Stimulated activated naive CD4-positive, alpha-beta T cell (primary cell): ENCODE measurements at places on chromosomes 16 and 17.
A peak's percentile ranks its signal among the peaks of the same experiment; 100 is the strongest.

GRCh38 chr17:51913491-51914205 is 244.9 kb downstream of the CA10 start:
- DNase-seq = no peak

DNA sequence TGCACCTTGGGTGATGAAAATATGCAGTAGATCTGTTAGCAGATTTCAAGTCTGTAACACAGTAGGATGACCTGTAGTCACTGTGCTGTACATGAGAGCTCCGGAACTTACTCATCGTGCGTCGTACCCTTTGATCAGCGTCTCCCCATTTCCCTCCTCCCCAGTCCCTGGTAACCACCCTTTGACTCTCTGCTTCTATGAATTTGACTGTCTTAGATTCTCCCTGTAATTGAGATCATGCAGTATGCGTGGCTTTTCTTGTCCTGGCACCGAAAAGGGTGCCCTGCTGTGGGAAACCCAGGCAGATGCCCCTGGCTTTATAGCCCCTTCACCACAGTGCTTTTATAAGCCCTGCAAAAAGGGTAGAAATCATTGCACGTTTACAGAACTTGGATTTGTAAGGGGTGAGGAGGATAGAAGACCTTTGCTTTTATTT is 20.5 kb downstream of the CLEC16A start:
- peak; percentile 32 for DNase-seq

GRCh38 chr16:57707331-57707730 is 12.7 kb downstream of the DRC7 start:
- DNase-seq = no peak

GRCh38 chr17:15462976-15463772 is 4.2 kb downstream of the CDRT4 start:
- no peak for DNase-seq

DNA sequence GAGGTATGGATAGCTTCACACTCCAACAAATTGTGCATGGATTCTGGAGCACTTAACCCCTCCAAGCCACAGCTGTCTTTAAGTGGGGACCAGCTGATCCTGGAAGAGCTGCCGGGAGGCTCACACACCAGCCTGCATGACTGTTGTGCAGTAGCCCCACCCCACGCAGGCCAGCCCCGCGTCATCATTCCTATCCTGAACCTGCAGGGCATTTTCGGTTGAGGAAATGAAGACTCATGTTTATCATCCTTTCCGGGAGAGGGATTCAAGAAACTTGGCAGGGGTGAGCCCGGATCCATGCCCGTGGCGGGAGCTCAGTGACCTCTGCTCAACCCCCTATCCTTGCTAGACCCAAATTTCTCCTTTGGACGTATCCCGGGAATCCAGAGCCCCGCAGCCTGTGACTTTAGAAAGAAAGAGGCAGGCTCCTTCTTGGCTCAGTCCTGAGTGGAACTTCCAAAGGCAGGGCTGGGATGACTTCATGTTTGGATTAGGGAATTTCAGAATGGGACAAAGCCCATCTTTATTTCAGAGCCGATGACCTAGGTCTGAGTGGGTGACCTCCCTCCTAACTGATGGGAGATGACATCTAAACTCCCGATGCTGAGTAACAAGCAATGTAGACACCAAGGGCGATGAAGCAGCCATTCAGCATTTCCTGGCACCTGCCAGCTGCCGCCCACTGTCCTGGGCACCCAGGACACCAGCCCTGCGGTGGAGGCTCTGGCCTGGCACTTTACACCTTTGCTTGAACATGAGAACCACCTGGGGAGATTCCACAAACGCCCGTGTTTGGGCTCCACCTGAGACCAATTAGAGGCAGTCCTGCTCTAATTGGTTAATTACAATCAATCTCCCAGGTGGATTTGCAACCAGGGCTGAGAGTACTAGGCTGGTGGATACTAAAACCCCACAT is 43.3 kb upstream of the CMIP start:
- no peak for DNase-seq

GRCh38 chr17:66094727-66095126 is 97.2 kb downstream of the CEP112 start:
- DNase-seq = no peak

GRCh38 chr16:64312980-64313379 is 808.9 kb downstream of the CDH11 start:
- DNase-seq = no peak

GRCh38 chr16:69880640-69881133 is 70.4 kb upstream of the CLEC18A start:
- DNase-seq = no peak
